Natural killer cell (primary cell): ENCODE measurements at places on chromosomes 12 and 14.

GRCh38 chr12:74563927-74564326 lies 26.3 kb downstream of the ATXN7L3B start:
- H3K27ac ChIP-seq = no peak overlapping the region
- no peaks in the 10 kb centered on the region for H3K36me3 ChIP-seq
- peaks cover 3% of the 10 kb centered on the region for H3K27me3 ChIP-seq
- DNase-seq = no peak
- no peaks in the 10 kb centered on the region for H3K4me1 ChIP-seq

GRCh38 chr14:20427231-20428009 lies 8.5 kb downstream of the KLHL33 start:
- no peak overlapping the region for H3K4me3 ChIP-seq
- no peaks in the 10 kb centered on the region for H3K27me3 ChIP-seq
- peak; percentile 21 for DNase-seq
- peaks cover 34% of the 10 kb centered on the region for H3K4me1 ChIP-seq
- H3K27ac ChIP-seq = peak overlapping the region; percentile 60

DNA sequence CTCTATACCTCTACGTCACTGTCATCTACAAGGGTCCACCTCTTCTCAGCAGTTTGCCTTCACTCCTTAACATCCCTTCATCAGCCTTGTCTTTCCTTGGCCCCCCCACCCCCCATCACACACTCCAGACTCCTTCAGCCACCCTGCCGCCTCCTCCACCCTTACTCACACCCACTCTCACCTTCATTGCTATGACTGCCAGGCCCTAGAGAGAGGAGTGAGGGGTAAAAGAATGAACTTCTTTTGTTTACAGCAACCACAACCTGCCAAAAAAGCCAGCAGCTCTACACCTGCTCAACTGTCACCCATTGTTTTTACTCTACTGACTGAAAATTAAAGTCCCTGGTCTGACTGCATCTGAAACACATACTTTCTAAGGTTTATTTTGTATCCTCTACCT lies 112.8 kb downstream of the DUSP6 start:
- H3K4me3 ChIP-seq = no peak overlapping the region
- H3K27ac ChIP-seq = no peak overlapping the region
- H3K27me3 ChIP-seq = no peaks in the 10 kb centered on the region
- DNase-seq = no peak

GRCh38 chr14:76916040-76916715 lies 90.0 kb downstream of the LRRC74A start:
- peaks cover 35% of the 10 kb centered on the region for H3K4me1 ChIP-seq
- H3K4me3 ChIP-seq = no peak overlapping the region
- no peaks in the 10 kb centered on the region for H3K36me3 ChIP-seq
- no peaks in the 10 kb centered on the region for H3K27me3 ChIP-seq
- H3K27ac ChIP-seq = no peak overlapping the region
- no peak for DNase-seq

DNA sequence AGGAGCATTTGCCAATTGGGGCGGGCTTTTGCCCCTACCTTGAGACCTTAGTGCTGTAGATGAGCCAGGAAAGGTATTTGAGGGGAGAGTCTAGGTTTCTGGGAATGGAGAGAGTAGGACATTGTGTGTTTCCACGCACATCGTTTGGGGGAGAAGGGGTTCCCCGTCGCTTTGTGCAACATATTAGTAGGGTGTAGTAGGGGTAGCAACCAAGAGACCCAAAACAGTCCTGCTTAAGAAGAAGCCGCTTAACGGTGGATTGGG lies 694 bp upstream of the PTGES3 start:
- H3K27me3 ChIP-seq = no peaks in the 10 kb centered on the region
- DNase-seq = no peak
- H3K36me3 ChIP-seq = no peaks in the 10 kb centered on the region
- peaks cover 33% of the 10 kb centered on the region for H3K4me1 ChIP-seq

- no peaks in the 10 kb centered on the region for H3K27me3 ChIP-seq
- DNase-seq = peak; percentile 4
- no peak overlapping the region for H3K27ac ChIP-seq
- no peak overlapping the region for H3K4me3 ChIP-seq
Measured at GRCh38 chr12:85424581-85425348, 144.7 kb downstream of the ALX1 start.
